ENCODE measurements at places on chromosomes 5 and 9.

- peak; percentile 86 for DNase-seq
Measured at GRCh38 chr9:136807281-136808074, at the start of gene RABL6. TSS of gene RABL6 (plus strand) at chr9:136807948. CDS start at chr9:136808197, 249 bp downstream.

DNA sequence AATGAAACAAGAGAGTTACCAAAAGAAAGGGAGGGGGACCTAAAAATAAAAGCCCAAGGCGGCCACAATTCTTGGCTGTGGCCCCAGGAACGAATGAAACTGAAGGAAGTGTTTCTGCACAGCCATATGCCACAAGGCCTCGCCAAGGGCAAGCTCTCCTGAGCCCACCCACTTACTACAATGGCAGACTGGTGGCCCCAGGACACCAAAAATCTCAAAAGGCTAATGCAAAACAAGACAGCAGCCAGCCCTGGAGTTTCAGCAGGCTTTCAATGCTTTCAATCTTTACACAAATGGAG is 4.0 kb downstream of the CAMSAP1 start:
- DNase-seq = no peak

GRCh38 chr5:127492854-127493738 is 24.3 kb upstream of the PRRC1 start:
- DNase-seq = no peak

- DNase-seq = peak; percentile 49
Measured at GRCh38 chr5:78509884-78510769, 138.4 kb downstream of the LHFPL2 start.

GRCh38 chr5:113776168-113776567 is 262.7 kb downstream of the YTHDC2 start:
- DNase-seq = no peak

- DNase-seq = no peak
Measured at GRCh38 chr5:83973925-83974815, 253.5 kb upstream of the HAPLN1 start.

DNA sequence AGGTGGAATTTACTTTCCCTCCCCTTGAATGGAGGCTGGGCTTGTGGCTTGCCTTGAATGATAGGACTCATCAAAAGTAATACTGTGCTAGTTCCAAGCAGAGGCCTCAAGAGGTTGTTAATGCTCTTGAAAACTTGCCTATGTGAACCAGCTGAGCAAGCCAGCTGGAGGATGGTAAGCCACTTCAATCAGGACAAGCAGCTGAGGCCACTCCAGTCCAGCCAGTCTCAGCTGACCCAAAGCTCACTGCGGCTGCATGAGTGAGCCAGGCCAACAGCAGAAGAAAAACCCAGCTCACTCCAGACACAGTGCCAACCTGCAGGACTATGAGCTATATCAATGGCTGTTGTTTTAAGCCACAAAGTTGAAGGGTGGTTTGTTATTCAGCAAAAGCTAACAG is 182.8 kb downstream of the MCTP1 start:
- DNase-seq = no peak

DNA sequence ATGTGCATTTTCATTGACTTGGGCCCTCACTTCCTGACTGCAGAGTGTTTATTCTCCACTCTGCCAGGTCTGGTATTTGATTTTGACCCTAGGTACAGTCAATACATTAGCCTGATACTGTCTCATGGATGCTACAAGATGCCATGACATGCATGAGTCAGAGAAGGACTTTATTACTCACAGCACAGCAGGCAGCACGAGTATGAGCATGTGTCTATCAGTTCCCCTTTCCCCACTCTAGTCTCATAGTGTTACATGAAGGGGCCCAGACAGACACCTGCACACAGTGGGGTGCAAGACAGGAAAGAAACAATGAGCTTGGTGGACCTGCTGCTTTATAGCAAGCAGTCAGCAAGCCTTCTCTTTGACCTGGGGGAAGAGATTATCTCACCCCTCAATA is 19.6 kb downstream of the ITGA2 start:
- no peak for DNase-seq

- DNase-seq = no peak
Measured at GRCh38 chr9:89359751-89360261, 41.5 kb downstream of the SECISBP2 start.

DNA sequence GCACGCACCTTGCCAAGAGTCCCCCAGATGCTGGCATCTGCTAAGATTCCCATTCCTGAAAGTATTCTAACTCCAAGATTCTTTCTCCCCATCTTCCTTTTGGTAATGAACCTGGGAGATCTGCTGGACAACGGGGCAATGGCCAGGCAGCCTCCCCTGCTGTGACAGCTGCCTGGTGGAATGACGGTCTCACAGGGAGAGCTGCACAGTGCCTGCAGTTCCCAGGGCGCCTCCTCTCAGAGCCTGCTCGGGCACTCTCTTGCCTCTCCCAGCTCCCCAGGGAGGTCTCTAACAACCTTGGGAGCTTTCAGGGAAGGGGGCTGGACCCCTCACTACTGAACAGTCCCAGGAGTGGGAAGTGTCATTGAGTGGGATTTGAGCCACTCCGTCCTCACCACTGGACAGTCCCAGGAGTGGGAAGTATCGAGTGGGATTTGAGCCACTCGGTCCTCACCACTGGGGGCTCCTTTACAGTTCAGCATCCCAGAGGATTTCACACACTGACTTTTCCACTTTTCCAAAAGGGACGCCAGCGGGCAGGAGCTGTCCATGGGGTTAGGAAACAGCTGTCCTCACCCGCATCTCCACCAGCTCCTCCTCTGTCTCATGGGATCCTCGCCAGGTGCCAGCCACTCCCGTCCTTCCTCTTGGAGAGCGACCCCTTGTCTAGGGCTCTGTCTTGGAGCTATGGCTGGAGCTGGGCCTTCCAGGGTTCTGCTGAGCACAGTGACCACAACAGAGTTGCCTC is 65.7 kb downstream of the ADAMTS2 start:
- DNase-seq = no peak

DNA sequence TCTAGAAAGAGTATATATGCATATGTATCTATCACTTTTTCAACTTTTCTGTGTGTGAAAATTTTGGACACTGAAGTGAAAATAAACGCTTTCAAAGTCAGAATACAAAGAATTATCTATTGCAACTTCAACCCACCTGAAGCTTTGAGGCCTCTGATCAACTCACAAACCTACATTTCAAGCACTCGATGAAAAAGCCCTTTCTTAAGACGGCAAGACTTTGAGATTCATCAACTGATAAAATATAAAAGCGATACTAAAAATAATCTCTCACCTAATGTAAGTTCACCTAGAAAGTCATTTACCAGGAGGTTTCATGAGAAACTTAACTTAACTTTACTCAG is 1.2 kb downstream of the GOLPH3 start:
- no peak for DNase-seq

GRCh38 chr5:171355302-171355724 is 32.3 kb upstream of the NPM1 start:
- DNase-seq = no peak

DNA sequence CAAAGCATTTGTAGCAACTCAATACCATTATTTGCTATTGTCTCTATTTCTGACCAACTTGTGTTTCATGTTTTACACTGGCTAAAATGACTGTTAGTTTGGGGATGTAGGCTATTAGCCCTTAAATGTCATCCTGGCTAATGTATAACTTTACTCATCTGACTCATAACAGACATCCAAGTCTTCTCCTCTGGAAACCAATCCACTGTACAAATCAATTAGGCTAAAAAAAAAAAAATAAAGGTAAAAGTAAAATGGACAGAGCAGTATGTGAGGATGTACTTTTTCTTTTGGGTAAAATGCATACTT is 20.6 kb downstream of the MEGF9 start:
- no peak for DNase-seq

DNA sequence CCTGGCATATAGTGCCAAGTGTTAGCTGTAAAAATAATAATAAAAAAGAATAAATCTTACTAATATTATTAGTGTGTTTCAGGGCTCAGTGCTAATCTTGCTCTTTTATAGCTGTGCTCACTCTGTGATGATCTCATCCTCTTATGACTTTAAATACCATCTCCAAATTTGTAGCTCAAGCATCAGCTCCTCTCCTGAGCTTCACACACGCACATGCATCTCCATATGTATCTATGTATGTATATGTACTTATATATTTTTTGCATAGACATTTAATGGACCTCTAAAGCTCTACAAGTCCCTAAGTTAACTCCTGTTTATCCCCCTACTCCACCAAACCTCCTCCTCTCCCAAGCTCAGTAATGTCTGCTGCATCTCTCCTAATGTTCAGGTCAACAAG is 170.8 kb upstream of the NR3C1 start:
- DNase-seq = no peak

GRCh38 chr5:163373436-163374084 is 63.8 kb upstream of the CCNG1 start:
- no peak for DNase-seq

GRCh38 chr5:150625831-150626746 is 14.4 kb upstream of the SYNPO start:
- peak; percentile 74 for DNase-seq

GRCh38 chr9:34896112-34896511 is 62.0 kb upstream of the PHF24 start:
- no peak for DNase-seq

DNA sequence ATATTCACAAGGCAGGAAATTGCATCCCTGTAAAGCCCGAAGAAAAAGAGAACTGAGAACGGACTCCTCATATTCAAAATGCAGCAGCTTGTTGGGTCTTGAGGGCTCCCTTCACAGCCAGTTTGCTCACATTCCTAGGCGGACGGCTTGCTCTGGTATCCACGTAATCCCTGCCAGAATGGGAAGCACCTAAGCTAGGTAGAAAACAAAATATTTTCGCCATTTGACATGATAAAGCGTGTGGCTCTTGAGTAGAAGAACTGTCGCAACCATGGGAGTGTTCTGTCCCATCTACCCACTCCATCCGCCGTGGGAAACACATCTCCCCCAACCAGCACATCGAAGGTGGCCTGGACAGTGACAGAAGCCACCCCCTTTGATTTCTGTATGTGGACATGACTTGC is 183.1 kb downstream of the GAS1 start:
- no peak for DNase-seq

GRCh38 chr5:35195472-35195852 is 34.8 kb downstream of the PRLR start:
- DNase-seq = no peak

- no peak for DNase-seq
Measured at GRCh38 chr9:136160381-136160841, 41.7 kb upstream of the TMEM250 start.

- no peak for DNase-seq
Measured at GRCh38 chr9:106682420-106682819, 180.5 kb upstream of the ZNF462 start.

- no peak for DNase-seq
Measured at GRCh38 chr5:154197801-154198491, 7.4 kb downstream of the GALNT10 start.

DNA sequence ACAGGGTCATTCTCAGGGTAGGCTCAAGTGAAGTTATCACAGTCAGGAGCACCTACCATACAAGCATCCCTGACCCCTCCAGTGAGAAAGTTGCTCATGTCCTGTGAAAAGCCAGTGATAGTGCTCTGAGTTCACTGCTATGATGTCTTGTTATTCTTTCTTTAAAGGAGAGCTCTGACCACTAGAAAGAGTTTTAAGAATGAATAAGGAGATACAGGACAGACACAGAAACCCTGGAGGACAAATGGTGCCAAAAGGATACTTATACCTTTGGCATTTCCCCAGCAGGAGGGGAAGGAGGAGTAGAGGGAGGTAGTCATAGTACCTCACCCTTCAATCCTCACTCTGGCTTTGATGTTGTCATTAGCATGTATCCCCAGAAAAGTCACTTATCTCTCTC is 84.0 kb upstream of the AGXT2 start:
- DNase-seq = no peak

DNA sequence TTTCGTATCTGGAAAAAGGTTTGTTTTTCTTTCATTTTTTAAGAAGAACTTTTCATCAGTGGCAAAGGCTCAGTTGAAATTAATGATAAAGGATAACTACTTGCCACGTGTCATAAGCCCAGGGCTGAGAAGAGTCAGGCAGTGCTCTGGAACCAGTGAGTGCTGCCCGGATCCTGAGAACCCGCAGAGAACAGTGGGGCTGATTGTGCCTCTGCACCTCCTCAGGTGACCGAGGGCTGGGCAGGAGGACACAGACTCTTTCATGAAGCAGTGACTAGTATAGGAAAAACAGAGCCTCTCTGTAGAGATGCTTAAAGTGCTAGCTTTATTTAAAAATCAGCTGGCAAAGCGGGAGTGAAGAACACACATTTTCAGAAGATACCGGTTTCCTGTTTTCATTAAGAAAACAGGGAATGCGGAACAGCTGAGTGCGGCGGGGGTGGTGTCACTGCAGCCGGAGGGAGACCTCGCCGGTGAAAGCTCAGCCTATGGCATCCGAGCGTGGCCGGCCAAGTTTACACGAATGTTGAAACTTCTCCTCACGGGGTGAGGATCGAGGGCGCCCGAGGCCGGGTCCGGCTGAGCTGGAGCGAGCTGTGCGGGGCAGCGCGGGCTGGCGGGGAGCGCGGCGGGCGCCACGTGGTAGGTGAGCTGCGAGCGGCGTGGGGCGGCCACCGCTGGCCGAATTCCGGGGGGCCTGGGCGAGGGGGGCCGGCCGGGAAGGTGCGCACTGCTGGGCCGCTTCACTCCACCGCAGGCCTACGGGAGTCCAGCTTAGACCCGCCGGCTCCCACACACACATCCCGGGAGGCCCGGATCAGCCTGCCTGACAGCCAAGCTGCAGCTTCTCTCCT is 134.7 kb upstream of the DMRT1 start:
- DNase-seq = no peak

DNA sequence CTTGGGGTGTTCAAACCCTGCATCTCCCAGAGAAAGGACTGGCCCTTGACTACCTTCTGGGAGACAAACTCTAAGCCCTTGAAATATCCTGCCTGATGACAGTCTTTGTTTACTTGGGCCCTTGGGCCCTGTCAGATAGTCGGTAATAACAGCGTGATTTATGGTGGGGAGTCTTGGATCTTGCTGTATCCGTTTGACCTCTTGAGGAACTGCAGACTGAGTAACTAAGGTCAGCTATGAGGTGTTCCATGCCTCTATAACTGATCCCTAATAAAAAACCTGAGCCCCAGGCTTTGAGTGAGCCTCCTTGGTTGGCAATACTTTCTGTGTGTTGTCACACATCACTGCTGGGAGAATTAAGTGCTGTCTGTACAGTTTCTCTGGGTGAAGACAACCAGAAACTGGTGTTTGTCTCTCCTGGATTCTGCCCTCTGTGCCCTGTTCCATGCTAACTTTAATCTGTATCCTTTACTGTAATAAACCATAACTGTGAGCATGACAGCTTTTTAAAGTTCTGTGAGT is 56.2 kb upstream of the ANKRD33B start:
- no peak for DNase-seq

DNA sequence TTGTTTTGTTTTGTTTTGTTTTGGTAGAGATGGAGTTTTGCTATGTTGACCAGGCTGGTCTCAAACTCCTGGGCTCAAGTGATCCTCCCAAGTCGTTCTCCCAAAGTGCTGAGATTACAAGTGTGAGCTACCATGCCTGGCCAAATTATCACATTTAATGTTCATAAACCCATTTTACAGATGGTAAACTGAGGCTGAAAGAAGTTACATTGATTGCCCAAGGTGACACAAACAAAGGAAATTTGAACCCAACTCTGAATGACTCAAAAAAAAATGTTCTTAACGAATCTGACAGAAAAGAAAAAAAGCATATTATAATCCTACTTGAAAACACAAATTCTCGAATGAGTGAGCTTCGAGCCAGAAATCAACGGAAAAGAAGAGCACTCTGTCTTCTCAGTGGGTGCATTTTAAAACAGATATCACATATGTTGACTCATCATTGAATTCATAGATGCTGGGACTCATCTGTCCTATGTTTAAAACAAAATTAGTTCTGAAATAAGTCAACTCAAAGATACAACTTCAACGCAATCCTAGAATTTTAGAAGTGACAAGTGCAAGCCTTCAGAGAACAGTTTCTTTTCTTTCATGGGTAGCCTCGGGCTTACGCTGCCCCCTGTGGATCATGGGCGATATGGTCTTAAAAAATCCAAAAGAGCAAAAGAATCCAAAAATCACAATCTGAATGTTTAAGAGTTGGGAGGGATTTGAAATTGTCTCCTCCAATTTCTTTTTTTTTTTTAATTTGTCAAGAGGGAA is 28.4 kb downstream of the TIMD4 start:
- no peak for DNase-seq

All from activated B cell treated with CpG ODN at 0.5 μM for 24 hours (primary cell).